Fibroblast of skin of left biceps (primary cell): ENCODE measurements at places on chromosomes 7 and 10.

DNA sequence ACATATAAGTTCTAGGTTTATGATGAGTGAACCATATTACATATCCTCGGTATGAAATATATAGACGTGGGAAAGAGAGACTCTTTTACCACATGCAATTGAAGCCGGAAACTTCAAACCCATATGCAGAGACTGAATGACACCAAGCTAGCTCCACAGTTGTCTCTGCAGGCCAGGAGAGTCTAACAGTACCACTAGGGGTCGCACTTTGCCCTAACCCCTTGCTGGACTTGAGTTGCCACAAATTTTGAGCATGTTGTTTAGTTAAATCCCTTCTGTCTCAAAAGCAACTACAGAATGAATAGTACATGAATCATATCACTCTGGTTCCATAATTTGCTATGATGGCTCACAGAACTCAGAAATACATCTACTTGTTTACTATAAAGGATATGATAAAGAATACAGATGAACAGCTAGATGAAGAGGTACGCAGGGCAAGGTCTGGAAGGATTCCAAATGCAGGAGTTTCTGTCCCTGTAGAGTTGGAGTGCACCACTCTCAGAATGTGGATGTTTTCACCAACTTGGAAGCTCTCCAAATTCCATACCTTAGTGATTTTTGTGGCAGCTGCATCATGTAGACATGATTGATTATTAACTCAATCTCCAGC, 112.4 kb upstream of the YAE1 start:
- no peak for DNase-seq

GRCh38 chr10:110311357-110311949, 6.7 kb upstream of the SMNDC1 start:
- DNase-seq: peak; percentile 18

GRCh38 chr10:69742928-69743602, 58.6 kb upstream of the COL13A1 start:
- no peak for DNase-seq

GRCh38 chr10:117830787-117831212, 215.9 kb downstream of the RAB11FIP2 start:
- DNase-seq: no peak

DNA sequence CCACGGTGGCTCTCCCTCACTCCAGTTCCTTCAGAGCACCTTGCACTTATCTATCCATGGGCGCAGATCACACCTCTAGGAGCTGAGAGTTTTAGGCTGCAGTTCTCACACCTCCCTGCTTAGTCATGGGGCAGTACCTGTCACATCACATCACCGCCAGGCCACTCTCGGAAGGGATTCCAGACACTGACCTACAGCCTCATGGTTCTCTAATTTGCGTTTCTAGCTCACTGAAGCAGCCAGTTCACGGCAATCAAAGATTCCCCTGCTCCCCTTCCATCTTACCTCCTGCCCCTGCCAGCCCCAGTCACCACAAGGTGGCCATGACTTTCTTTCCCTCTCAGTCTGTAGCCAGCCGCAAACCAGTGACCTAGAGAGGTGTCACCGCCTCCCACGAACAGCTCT, 34.2 kb downstream of the ADRB1 start:
- no peak for DNase-seq

- no peak for DNase-seq
Measured at GRCh38 chr7:2644562-2645273, 12.9 kb downstream of the TTYH3 start.

DNA sequence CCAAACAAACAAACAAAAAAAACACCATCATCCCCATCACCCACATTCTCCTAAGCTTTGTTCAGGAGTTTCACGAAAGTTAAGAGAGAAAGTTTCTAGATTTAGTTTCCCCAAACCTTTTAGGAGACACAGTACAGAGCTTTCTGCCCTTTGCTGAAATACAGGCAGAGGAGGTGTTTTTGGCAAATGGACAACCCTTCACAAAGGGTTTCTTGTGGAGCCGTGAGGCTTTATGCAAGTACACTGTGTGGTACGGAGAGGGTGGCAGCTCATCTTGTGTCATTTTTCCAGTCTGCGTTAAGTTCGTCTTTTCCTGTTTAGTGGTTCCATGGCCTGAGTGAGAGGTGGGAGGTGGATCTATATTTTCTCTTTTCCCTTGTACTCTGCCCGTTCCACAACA, 215.5 kb upstream of the PRKCQ start:
- DNase-seq: no peak

DNA sequence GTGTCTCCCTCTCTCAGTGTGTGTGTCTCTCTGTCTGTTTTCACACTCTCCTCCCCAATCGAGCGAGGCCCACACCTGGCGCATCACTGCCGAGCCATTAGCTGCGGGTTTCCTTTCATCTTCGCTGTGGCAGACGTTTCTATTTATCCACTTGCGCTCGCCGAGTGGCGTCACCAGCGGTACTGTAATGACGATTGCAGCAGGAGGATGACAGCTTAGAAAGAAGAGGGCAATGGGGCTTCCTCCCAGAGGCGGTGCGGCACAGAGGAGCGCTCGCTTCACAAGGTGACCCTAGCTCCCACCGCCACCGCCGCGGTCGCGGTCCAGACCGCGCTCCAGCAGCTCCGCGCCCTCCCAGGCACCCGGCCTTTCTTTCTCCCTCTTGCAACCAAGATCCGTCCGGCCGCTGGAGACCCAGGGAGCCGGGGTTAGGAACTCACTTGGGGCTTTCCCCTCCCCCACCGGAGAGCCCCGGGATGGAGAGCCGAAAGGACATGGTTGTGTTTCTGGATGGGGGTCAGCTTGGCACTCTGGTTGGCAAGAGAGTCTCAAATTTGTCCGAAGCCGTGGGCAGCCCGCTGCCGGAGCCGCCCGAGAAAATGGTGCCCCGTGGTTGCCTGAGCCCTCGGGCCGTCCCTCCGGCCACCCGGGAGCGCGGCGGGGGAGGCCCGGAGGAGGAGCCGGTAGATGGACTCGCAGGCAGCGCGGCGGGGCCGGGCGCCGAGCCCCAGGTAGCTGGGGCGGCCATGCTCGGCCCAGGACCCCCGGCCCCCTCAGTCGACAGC, at the start of gene EVX1:
Gene EVX1 (plus strand): TSS at position 248 of the 785 bp plus-strand sequence. CDS start 229 bp downstream, at position 477.
- DNase-seq: no peak

- peak; percentile 65 for DNase-seq
Measured at GRCh38 chr7:130273081-130273932, 6.6 kb downstream of the CPA2 start.

DNA sequence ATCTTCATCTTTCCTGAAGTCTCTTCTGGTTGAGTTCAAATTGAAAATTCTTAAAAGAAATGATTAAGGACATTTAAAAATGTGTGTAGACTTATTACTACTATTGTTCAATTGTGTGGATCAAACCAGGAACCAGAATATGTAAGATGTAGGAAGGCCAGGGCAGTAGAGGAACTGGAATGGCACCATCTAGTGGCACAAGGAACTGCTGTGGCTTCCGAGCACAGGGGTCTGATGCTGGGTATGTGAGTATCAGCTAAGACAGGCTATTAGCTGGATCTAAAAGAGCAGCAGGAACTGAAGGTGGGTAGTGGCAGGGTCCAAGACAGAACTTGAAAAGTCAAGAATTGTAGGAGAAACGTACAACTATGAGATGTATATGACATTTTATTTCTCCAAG, 247.3 kb downstream of the SEMA3A start:
- DNase-seq: no peak

- DNase-seq: peak; percentile 66
Measured at GRCh38 chr7:40298421-40298820, 163.6 kb downstream of the SUGCT start.

DNA sequence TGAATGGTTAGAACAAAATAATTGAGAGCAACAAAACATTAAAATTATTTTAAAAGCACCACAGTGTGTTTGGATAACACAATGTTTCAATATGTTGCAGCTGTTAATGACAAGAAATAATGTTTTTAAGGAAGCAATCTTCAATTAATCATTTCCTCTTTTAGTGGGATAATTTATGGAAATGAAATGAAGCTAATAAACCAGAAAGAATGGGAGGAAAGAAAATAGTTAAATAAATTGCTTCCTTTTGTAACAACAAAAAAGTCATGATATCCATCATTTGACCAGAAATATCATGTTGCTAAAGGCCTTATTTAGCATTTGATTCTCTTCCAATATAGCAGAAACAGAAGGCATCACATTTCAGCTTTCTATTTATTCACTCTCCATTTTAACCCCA, 224.5 kb downstream of the SEMA3A start:
- DNase-seq: no peak

- no peak for DNase-seq
Measured at GRCh38 chr10:30047924-30048531, 11.4 kb downstream of the JCAD start.

DNA sequence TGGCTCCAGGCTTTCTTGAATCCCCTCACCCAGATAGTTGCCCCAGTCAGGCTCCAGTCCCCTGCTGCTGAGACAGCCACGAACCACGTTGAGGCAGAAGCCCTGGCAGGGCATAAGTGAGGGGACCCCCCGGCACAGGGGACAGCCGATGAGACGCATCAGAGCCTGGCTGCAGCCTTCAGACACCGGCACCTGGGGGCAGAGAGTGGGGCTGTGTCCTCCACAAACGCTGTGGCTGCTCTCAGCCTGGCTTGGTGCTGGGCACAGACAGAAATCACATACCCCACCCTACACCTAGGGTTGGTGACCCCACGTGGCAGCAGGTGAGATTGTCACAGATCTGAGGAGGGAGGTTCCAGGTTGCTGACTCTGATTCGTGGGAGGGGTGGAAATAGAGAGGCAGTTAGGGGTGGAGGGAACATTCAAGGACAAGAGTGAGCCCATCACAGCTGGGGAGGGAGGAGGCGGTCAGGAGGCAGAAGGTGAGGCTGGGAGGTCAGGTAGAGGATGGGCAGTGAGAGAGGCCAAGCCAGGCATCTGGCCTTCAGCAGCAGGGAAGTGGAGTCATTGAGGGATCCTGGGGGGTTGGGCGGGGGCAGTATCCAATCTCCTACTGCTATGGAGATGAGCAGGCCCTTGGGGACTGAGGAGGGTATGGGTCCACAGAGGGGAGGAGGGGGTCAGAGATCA, 3.2 kb downstream of the GPC2 start:
- DNase-seq: no peak

GRCh38 chr7:64688988-64689387, 23.1 kb downstream of the ZNF107 start:
- DNase-seq: no peak

DNA sequence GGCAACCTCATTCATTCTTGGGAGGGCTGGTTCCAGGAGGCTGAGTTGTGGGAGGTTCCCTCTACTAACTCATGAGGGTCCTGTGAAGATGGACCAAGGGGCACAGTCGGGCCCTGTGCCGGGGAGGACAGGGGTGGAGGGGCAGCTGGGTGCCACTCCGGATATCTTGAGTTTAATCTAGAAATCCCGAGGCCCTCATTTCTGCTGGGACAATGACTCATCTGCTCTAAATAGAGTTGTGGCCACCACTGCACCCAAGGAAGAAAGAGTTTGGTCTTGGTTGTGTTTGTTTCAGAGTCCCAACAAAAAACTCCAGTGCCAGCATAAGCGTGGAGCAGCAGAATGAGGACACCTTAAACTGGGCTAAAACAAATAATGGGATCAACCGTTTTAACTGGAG, 82.4 kb downstream of the EBF3 start:
- no peak for DNase-seq

GRCh38 chr7:135843214-135843613, 94.6 kb upstream of the FAM180A start:
- no peak for DNase-seq

GRCh38 chr10:62270020-62270419, 1.4 kb upstream of the RTKN2 start:
- no peak for DNase-seq

GRCh38 chr10:97154781-97155180, 31.0 kb downstream of the SLIT1 start:
- DNase-seq: no peak

- no peak for DNase-seq
Measured at GRCh38 chr10:19212590-19212989, 164.0 kb downstream of the MALRD1 start.

DNA sequence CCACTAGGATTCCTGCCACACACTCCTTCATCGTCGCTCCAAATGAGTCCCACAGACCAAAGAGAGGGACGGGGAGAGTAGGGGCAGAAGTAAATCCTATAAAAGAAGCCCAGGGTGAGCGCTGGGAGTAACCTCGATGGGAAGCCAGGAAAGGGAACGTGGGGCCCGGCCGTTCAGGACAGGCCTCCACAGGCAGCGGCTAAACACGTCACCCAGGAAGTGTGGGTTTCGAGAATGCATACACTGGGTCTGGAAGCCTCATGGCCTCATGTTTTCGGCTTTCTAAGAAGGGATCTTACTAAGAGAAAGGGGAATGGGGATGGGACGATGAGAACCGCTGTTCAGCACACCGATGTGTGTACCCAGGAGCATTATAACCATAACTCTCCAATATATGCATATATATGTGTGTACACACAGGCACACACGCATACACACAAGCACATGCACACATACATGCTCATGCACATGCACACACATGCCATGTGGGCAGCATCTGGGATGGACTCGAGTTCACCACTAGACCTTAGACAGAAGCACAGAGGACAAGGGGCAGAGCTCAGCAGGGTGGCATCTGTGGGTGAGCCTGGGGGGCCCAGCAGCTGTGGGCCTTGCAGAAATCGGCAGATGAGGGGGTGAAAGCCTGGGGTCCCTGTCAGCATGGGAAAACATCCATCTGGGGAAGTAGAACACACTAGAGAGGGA, 14.8 kb upstream of the CNPY1 start:
- no peak for DNase-seq

DNA sequence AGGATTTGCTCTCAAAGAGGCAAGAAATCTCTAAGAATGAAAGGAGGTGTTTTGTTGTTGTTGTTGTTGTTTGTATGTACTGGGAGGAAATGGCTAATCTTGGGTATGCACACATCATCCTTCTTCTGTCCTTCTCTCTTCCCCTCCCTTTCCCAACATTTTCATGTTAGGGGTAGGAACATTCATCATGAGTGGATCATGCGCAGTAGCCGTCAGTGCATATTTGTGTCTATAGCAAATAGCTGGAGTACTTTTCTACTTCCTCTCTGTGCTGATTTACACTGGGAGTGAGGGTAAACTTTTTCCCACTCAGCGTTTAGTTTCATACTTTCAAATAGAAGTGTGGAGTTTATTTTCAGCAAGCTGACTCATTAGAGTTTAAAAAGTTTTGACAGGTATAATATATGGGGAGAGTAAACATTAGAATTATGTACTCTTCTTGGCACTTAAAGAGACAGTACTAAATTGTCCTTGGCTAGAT, 80.5 kb upstream of the PRKG1 start:
- DNase-seq: peak; percentile 63
